ENCODE measurements at places on chromosomes 6 and 20.

DNA sequence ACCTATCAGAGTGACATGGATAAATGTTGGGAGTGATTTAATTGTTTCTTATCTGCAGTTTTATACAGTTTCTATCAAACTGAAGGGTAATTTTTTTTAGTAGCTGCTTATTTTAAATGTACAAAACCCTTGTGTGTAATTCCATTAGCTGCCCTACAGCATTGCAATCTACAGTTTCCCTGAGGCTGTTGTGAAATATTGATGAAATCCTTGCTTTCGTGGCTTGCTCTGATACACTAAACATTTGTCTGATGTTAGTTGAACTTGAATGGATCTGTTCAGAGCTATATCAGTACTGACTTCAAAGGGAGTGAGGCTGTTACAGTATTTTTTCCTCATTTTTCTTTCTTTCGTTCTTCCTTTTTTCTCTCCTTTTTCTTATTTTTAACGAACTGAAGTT is 255.4 kb downstream of the TSHZ2 start:
- no peak for DNase-seq

- DNase-seq, result no peak
These were observed 96.0 kb downstream of the HFE start for GRCh38 chr6:26183237-26183580.

GRCh38 chr6:170185175-170185978 is 105.5 kb downstream of the DLL1 start:
- DNase-seq, result no peak

GRCh38 chr6:139778688-139779087 is 404.2 kb upstream of the CITED2 start:
- DNase-seq, result no peak

DNA sequence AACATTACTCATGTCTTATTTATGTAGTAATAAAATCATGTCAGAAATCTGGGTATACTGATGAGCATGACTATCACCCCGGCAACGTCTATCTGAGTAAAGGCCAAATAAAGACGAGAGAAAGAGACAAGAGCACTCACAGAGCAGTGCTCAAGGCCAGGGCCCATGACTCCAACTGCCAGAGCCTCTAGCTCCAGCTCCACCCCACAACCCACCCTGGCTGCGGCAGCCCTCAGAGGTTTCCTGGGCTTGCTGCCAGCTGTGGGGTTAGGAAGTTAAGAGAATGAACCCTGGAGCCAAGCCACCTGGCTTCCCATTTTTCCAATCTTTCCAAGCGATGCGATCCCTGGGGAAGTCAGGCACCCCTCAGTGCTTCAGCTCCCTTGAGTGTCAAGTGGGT is 92.0 kb upstream of the PAX1 start:
- DNase-seq, result no peak

- no peak for DNase-seq
These were observed 250.9 kb downstream of the UTRN start for GRCh38 chr6:144536079-144536478.

- DNase-seq, result no peak
These were observed 67.7 kb downstream of the AK9 start for GRCh38 chr6:109623288-109623687.

GRCh38 chr6:138959521-138959920 is 28.5 kb downstream of the REPS1 start:
- DNase-seq, result no peak

GRCh38 chr20:31749223-31749622 is 10.1 kb downstream of the TPX2 start:
- DNase-seq, result no peak

DNA sequence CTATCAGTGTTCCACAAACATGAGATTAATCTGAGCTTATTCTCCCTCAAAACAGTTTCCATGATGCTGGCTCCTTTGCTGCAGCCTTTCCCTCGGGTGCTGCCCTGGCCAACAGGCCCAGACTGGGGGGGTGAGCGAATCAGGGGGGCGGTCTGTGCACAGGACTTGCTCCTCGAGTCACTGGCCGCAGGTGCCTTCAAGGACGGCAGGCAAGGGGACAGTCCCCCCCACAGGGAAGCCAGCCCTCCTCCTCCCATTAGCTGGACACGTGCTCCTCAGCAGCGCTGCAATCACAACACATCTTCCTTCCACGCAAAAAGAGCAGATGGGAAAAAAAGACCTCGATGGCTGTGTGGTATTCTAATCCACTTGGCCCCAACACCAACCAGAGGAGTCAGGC is 10.0 kb downstream of the YTHDF1 start:
- no peak for DNase-seq
